ENCODE measurements at places on chromosomes 3 and 15.

DNA sequence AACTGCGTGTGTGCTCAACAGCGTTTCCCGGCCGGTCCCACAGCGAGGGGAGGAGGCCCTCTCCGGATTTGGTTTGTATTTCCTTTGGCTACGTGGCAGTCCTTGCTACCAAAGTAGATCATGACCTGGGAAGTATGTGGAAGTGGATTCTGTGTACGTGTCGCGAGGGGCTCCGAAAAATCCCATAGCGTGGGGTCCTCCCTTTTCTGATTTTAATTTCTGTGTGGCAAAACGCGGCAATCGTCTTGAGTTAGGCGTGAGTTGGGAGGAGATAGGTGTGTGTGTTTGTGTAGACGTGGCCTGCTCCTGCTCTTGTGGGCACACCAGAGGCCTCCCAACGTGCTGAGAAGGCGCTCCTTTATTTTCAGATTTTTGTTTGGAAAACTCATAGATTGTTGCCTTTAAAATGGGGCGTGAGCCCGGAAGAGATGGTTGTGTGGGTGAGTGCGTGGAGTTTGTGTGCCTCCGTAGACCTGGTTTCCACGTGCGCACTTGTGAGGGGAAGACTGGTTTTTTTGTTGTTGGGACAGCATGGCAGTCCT lies 1.2 kb downstream of the TRIM71 start:
- DNase-seq = no peak

DNA sequence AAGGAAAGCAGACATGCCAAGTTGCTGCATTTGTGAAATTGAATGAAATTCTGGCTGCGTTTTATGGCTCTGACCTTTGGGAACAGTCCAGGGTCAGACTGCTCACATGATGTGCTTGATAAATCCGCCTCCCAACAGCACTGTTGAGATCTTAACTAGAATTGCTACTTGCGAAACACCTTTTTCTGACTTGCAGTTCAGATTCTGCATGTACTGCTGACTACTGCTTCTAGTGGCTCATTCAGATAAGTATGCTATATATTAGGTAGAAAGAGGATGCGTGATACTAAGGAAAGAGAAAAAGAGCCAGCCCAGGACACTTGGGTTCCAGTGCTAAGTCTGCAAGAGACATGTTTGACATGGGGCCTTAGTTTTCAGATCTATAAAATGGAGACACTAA lies 129.4 kb downstream of the LPP start:
- no peak for DNase-seq

GRCh38 chr3:160105907-160106584 lies 117.4 kb downstream of the IL12A start:
- DNase-seq = no peak

GRCh38 chr15:97995881-97996603 lies 35.5 kb downstream of the ARRDC4 start:
- no peak for DNase-seq

DNA sequence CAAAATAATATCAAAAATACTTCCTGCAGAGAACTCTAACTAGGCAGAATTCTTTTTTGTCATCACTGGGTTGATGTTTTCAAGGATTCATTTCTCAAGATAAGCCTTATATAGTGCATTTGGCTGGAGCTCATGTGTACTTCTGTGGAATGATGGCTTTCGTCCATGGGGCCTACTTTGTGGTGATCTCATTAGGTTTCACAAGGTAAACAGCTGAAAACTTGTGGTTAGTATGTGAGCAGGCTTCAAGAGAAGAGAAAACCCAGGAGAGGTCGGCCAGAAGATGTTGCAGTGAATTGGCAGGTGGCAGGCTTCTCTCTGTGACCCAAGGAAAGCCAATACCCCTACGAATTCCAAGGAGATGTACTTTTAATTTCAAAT lies 121.4 kb upstream of the PHLDB2 start:
- DNase-seq = no peak

DNA sequence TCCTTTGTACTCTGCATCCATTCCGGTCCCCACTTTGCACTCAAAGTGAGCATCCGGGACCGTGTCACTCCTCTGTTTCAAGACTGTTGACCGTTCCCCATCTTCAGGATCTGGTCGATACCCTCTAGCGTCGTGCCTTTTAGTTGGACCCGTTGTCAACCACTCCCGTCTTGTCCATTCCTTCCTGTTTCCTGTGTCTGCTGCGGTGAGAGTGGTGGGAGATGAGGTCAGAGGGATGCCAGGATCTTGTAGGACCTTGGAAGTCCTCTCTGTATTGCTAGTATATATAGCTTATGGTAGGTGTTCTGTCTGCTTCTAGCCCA lies 624 bp downstream of the BRK1 start:
- DNase-seq = no peak

DNA sequence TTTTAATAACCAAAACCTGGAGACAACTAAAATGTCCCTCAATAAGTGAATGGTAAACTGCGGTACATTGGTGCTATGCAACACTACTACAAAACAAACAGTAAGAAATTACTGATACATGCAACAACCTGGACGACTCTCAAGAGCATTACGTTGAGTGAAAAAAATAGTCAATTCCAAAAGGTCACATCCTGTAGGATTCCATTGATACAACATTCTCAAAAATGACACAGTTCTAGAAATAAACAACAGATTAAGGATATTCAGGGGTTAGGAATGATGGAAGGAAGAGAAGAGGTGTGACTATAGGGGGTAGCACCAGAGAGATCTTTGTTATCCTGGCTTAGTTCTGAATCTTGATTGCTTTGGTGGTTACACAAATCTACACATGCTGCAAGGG lies 72.2 kb downstream of the ZNF148 start:
- no peak for DNase-seq

- no peak for DNase-seq
Measured at GRCh38 chr3:112900113-112900512, 53.4 kb upstream of the CD200R1L start.

- DNase-seq = no peak
Measured at GRCh38 chr15:93110502-93111040, 21.6 kb upstream of the RGMA start.

GRCh38 chr3:124814620-124815421 lies 72.3 kb downstream of the ITGB5 start:
- no peak for DNase-seq

DNA sequence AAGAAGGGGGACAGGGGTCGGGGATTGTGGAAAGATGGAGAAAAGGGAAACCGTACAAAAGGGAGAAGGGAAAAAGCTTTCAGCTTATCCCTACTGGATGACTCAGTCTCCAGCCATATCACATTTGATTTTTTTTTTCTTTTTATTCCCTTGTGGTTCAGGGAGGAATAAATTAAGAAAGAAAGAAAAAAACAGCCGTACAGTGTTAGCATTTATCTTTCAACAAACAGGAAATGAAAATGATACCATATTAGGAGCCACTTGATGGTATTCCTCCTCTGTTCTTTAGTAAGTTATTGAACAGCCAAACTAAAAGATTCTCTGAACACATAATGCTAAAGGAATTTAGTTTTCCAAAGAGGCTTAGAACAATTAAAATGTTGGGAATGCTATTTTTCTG lies 594.4 kb downstream of the FOXP1 start:
- no peak for DNase-seq

DNA sequence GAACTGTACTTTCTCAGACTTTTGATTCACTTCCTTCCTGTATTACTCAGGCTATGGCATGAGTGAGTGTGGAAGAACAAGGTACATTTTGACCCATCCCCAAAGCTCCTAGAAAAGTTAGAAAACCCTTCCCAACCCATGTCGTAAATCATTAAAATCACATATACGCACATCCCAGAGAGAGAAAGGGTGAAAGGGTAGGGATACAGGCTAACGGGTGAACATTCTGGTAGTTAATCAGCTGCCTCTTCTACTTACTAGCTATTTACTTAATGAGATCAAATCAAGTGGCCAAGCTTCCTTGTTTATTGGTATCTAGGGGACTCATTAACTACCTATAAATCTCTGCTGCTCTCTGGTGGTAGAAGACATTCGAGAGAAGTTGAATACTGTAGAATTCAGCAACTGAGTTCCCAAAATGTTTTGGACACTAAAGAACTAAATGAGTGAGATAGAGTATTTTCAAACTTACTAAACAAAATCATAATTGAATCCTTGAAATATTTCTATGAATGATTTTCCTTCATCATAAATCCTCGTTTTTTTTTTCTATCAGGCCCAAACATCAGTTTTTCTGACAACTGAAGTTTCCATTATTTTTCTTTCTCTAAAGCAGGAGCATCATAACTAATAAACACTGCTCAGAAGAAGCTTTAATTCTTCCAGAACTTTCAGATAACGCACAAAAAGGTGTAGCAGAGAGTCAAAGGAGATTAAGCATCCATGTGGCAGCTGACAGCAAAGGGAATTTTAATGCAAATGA lies 124.2 kb downstream of the IMPG2 start:
- DNase-seq = no peak

DNA sequence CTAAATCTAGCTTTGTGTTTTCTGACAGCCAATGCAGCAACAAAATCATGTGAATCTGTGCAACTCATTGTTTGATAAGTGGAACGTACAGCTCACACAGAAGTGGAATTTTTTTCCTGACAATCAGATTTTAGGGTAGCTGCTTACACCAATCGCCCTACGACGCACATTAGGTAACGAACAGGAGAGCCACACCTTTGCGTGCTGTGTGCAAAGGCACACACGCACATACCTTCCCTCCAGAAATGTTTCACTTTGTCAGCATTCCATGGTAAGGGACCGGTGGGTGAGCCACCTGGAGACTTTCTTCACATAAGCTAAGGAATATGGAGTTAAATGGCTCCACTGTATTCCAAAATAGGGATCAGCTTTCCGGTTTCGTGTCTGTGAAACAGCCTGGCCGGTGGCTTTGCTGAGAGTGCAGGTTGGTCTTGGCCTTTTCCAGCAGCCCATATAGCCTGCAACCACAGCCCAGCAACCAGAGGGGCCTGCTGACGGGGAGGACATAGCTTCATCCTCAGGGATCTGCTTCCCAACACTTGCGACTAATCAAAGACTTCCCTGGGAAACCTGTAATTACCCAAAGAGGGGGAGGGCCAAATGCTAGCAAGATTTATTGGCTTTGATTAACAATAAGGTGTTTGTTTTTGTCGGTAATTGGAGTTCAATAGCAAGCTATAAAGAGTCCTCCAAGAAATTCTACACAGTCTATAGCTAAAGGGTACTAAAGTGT lies 145.3 kb downstream of the ADAMTS17 start:
- DNase-seq = no peak

Measured in NCI-H446 (cell line).